ENCODE measurements at places on chromosomes 1 and 21. TPM values are rescaled to one million over a fixed set of nuclear protein-coding genes. Genes with fewer than 3 reads are reported as not detected.
A peak's percentile ranks its signal among the peaks of the same experiment; 100 is the strongest.

Gene SLC25A34
- total RNA-seq: 2.0 TPM

DNA sequence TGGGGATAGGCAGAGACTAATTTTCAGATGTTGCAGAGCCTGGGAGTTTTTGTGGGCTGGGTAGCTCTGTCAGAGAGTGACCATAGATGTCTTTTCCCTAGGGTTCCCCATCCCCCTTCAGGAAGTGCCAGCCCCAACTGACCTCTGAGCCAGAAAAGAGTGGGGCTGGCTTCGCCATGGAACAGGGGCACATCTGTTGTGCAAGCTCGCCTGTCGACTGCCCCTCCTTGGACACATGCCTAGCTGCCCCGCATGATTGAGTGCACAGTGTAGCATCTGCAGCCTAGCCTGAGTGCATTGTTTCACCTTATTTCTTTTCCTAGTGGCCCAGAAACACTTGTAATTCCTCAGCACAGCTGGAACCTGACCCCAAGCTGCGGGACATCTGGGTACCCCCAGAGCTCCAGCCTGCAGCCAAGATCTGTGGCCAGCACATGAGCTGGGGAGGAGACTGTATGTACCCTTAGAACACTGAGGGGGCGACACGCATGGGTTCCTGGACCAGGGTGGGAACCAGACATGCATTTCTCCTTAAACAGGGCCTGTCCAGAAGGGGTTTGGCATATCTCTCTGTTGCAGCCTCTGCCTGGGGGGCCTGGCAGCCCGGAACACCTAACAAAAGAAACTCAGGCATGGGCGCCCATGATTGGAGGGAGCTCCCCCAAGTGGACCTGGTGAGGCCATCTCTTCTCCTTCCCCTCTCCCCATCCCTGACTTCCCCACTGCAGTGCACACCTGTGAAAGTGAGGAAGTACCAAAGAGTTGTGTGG is 55.2 kb downstream of the SYT14 start:
- H3K27ac ChIP-seq: no peak overlapping the region
- H3K27me3 ChIP-seq: no peaks in the 10 kb centered on the region
- peaks cover 5% of the 10 kb centered on the region for H3K4me1 ChIP-seq
- no peak overlapping the region for H3K4me3 ChIP-seq

Gene FOXD2
- 0.05 TPM for total RNA-seq

DNA sequence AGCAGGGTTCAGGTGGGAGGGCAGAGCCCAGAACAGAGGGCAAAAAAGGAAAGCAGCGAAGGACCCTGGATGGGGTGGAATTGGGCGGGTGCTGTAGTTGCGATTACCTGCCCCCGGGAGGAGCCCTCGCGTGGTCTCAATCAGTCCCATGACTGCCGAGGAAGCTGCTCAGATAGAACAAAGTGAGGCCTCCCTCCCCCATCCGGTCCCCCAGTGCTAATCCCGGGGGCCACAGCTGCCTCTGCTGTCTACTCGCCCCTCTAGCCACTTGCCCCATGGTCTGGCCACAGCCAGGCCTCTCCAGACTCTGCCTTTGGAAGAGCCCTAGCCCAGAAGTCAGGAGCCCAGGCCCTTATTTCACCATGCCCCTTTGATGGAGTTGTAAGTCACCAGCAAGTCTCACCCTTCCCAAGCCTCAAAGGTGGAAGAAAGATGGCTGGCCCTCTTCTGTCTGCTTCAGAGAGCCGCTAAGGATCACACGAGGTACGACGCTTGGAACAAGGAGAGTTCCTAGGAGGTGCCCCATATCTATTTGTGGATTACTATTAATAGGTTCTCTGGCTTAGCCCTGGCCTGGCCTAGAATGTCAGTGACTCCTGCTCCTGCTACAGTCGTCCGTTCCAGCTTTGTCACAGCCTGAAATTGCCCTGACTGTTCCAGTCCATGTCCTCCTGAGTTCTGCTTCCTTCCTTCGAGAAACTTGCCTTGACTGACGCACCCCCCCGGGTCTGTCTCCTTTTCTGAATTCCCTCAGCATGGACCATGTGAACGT is 16.4 kb downstream of the ECHDC2 start:
- 0 out of 2 replicates have a peak overlapping the region, but pooled peaks have one; percentile 4 for H3K27ac ChIP-seq
- no peaks in the 10 kb centered on the region for H3K36me3 ChIP-seq
- no peaks in the 10 kb centered on the region for H3K27me3 ChIP-seq
- H3K4me3 ChIP-seq: no peak overlapping the region
- peaks cover 29% of the 10 kb centered on the region for H3K4me1 ChIP-seq
- DNase-seq: peak; percentile 78

Gene ITGB2
- total RNA-seq: 1.5 TPM

Gene GPR3
- 7.8 TPM for total RNA-seq

DNA sequence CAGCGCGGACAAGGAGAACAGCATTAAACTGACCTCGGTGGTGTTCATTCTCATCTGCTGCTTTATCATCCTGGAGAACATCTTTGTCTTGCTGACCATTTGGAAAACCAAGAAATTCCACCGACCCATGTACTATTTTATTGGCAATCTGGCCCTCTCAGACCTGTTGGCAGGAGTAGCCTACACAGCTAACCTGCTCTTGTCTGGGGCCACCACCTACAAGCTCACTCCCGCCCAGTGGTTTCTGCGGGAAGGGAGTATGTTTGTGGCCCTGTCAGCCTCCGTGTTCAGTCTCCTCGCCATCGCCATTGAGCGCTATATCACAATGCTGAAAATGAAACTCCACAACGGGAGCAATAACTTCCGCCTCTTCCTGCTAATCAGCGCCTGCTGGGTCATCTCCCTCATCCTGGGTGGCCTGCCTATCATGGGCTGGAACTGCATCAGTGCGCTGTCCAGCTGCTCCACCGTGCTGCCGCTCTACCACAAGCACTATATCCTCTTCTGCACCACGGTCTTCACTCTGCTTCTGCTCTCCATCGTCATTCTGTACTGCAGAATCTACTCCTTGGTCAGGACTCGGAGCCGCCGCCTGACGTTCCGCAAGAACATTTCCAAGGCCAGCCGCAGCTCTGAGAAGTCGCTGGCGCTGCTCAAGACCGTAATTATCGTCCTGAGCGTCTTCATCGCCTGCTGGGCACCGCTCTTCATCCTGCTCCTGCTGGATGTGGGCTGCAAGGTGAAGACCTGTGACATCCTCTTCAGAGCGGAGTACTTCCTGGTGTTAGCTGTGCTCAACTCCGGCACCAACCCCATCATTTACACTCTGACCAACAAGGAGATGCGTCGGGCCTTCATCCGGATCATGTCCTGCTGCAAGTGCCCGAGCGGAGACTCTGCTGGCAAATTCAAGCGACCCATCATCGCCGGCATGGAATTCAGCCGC is 2.5 kb downstream of the S1PR1 start:
- DNase-seq: no peak
- H3K27me3 ChIP-seq: peaks cover 43% of the 10 kb centered on the region
- H3K4me1 ChIP-seq: peaks cover 24% of the 10 kb centered on the region
- H3K36me3 ChIP-seq: peaks cover 9% of the 10 kb centered on the region
- H3K27ac ChIP-seq: peak overlapping the region; percentile 20

- no peaks in the 10 kb centered on the region for H3K4me1 ChIP-seq
- H3K27ac ChIP-seq: no peak overlapping the region
- no peak for DNase-seq
These were observed 142.8 kb downstream of the HUNK start for GRCh38 chr21:32015461-32016139.

GRCh38 chr21:41135746-41136145 is 32.2 kb upstream of the BACE2 start:
- H3K27ac ChIP-seq: no peak overlapping the region
- H3K4me3 ChIP-seq: no peak overlapping the region
- no peak for DNase-seq
- H3K27me3 ChIP-seq: peaks cover 3% of the 10 kb centered on the region

- no peaks in the 10 kb centered on the region for H3K36me3 ChIP-seq
- peaks cover 4% of the 10 kb centered on the region for H3K4me1 ChIP-seq
- no peak overlapping the region for H3K4me3 ChIP-seq
- no peak for DNase-seq
- H3K27me3 ChIP-seq: no peaks in the 10 kb centered on the region
- no peak overlapping the region for H3K27ac ChIP-seq
These were observed 60.5 kb upstream of the CR2 start for GRCh38 chr1:207393610-207394009.

GRCh38 chr1:53431805-53432565 is 27.2 kb upstream of the DMRTB1 start:
- H3K27me3 ChIP-seq: peaks cover 18% of the 10 kb centered on the region
- H3K27ac ChIP-seq: peak overlapping the region; percentile 94
- peaks cover 32% of the 10 kb centered on the region for H3K36me3 ChIP-seq

DNA sequence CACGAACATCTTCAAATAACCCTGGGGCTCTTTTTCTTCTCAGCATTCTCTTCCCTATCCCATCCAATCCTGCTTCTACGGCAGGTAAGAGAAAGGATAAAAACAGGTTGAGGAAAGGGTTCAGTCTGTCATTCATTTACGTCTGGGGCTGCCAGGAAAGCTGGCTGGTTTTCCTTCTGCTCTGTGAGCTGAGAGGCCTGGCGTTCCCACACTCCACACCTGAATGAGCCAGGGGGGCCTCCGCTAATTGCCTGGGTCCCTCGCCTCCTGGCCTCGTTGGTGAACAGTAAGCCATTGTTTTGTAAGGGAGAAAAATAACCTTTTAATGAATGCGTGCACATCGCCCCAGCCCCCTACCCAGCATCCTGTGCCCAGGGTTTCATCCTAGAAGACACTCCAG is 70.8 kb upstream of the SIM2 start:
- peaks cover 3% of the 10 kb centered on the region for H3K4me1 ChIP-seq
- no peaks in the 10 kb centered on the region for H3K36me3 ChIP-seq
- no peak overlapping the region for H3K4me3 ChIP-seq
- peaks cover 8% of the 10 kb centered on the region for H3K27me3 ChIP-seq

All from WTC11 (cell line).